ENCODE measurements at places on chromosomes 5 and 9. TPM values are rescaled to one million over a fixed set of nuclear protein-coding genes. Genes with fewer than 3 reads are reported as not detected.

- peak overlapping the region; percentile 73 for H3K4me3 ChIP-seq
- H3K27me3 ChIP-seq: no peaks in the 10 kb centered on the region
- peaks cover 3% of the 10 kb centered on the region for H3K36me3 ChIP-seq
Observed at GRCh38 chr9:21030389-21031035, 928 bp downstream of the HACD4 start.

- H3K4me3 ChIP-seq: no peak overlapping the region
- no peak for DNase-seq
- H3K27ac ChIP-seq: no peak overlapping the region
- H3K4me1 ChIP-seq: no peaks in the 10 kb centered on the region
- H3K27me3 ChIP-seq: no peaks in the 10 kb centered on the region
Observed at GRCh38 chr5:151270599-151270998, 17.6 kb downstream of the GM2A start.

GRCh38 chr9:7342229-7342628 is 457.3 kb downstream of the DMAC1 start:
- H3K4me1 ChIP-seq: no peaks in the 10 kb centered on the region
- H3K27ac ChIP-seq: no peak overlapping the region
- no peak for DNase-seq
- H3K27me3 ChIP-seq: no peaks in the 10 kb centered on the region
- H3K36me3 ChIP-seq: no peaks in the 10 kb centered on the region

DNA sequence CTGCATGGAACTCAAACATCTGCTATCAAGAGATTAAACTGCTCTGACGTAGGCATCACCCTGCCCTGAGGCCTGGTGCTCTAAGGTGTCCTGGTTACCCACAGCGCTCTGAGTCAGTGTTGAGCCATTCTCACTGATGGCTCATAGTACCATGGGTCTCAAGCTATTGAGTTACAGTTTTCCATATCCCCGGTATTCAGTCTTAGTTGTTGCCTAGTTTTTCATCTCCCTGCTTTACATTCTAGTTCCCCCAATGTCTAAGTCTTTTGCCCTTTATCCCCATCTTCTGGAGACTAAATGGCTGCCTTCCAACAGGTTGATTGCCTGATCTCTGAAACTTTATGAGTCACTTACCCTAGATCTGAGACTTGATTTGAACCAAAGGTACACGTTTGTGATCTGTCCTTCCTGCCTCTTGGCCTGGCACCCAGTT is 161.2 kb upstream of the PTGER4 start:
- H3K36me3 ChIP-seq: no peaks in the 10 kb centered on the region
- no peaks in the 10 kb centered on the region for H3K27me3 ChIP-seq
- H3K4me1 ChIP-seq: no peaks in the 10 kb centered on the region

The IL17B gene
- 2.5 TPM for total RNA-seq

The FBXL7 gene
- 27.8 TPM for total RNA-seq

The SLC23A1 gene
- total RNA-seq: not detected
